ENCODE measurements at places on chromosomes 3 and 15.

GRCh38 chr15:90348456-90348855, 3.6 kb upstream of the ZNF774 start:
- no peak for DNase-seq

GRCh38 chr3:11631820-11632219, 11.9 kb downstream of the VGLL4 start:
- DNase-seq = no peak

- DNase-seq = no peak
Measured at GRCh38 chr15:73056460-73056859, 4.2 kb downstream of the NEO1 start.

DNA sequence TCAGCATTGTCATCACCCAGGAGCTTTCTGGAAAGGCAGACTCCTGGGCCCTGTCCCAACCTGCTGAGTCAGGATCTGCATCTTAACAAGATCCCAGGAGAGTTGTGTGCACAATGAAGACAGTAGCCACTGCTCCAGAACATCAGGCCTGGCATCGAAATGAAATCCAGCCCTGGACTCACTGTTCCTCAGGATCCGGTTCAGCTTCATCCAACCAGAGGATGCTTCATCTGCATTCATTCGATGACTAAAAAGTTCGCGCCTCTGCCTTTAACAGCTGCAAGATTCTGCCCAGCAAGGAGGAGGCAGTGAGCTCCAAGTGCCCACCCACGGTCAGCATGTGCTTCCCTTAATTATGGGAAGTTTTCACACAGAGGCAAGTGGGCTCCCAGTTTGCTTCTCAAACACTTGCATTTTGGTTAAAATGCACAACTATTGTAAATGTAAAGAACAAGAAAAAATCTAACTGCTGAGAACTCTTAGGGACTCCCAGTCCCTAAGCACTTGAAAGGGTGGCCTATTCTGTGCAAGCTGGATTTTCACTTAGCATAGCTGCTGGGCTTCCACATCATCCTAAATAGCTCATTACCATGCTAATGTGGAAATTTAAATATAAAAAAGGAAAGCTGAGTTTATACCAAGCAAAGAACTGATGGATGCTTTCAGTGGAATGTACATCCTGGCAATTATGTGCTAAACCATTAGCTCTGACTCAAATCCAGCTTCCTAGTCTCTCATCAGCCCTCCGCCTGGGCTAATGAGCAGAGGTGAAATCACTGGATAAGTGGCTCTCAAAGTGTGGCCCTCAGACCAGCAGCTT, 25.5 kb upstream of the ESYT3 start:
- no peak for DNase-seq

GRCh38 chr15:31081588-31082250, 19.8 kb downstream of the TRPM1 start:
- DNase-seq = no peak

GRCh38 chr3:152156880-152157279, 111.8 kb upstream of the MBNL1 start:
- DNase-seq = no peak

GRCh38 chr3:126784254-126784653, 80.2 kb downstream of the CHCHD6 start:
- no peak for DNase-seq

DNA sequence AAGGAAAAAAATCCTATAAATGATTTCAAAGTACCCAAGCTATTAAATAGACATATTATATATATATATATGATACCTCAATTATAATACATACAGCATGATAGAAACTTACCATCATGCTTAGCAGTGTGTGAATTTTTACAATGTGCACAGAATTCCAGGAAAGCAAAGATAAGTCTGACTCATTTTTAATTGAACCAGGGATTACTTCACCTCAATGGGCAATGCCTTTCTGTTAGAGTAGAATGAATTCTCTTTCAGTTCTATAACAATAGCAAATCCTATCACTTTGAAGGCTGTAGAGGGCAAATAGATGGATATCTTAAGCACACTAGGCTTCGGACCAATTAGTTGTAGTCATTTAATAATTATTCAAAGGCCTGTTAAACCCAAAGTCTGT, 54.8 kb upstream of the P3H2 start:
- no peak for DNase-seq

DNA sequence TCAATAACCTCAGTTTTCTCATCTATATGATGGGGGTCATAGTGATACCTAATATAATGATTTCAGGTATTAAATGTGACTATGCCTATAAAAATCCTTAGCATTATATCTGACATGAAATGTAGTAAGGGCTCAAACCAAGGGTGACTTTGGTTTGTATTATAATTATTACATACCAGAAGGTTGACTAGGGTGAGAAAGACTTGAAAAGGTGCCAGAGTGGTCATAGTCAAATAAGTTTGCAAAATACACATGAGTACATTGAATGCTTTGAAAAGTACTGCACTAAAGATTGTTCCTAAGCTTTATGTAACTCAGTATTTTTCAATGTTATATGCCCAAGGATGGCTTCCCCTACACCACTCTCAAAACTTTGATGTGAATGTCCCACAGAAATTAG, 297.2 kb downstream of the ARPP21 start:
- no peak for DNase-seq

DNA sequence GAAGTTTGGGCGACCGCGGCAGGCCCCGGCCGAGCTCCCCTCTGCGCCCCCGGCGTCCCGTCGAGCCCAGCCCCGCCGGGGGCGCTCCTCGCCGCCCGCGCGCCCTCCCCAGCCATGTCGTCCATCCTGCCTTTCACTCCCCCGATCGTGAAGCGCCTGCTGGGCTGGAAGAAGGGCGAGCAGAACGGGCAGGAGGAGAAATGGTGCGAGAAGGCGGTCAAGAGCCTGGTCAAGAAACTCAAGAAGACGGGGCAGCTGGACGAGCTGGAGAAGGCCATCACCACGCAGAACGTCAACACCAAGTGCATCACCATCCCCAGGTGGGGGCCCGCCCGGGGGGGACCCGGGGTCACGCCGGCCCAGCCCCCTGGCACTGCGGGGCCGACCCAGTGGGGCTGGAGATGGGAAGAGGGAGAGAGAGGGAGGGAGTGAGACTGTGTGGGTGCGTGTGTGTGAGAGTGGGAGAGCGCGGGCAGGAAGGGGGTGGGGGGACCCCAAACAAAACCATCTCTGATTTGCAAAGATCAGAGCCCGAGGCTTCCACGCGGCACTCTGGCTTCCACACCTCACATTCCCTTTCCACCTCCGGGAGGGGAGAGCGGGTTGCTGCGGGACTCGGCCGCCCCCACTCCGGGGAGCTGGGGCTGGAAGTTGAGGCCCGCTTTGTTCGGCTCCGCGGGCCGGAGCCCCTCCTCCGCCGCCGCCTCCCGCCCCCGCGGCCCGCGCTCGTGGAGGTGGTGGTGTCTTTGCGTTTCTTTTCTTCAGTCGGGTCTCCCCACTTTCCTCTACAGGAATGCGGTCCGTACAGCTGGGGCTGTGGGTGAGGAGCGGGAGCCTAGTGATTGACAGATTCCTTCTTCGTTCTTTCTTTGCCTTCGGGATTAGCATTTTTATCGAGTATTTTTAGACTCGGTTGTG, 898 bp downstream of the SMAD3 start:
- DNase-seq = no peak

DNA sequence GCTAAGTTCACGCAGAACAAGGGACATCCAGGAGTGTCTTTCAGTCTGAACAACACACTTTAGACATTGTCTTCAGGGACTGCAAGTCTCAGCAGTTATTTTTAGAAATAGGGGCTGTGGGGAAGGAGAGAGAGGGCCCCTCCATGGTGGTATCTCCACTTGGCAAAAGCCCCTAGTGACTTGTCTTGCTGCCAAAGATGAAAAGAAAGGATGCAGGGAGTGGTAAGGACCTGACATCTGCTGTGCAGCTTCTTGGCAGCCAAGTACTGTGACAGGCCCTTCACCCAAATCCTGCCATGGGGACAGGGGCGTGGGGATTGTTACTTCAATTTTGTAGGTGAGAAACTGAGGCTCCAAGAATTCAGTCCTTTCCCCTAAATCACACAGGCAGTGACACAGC, 21.0 kb upstream of the SEMA6D start:
- no peak for DNase-seq

DNA sequence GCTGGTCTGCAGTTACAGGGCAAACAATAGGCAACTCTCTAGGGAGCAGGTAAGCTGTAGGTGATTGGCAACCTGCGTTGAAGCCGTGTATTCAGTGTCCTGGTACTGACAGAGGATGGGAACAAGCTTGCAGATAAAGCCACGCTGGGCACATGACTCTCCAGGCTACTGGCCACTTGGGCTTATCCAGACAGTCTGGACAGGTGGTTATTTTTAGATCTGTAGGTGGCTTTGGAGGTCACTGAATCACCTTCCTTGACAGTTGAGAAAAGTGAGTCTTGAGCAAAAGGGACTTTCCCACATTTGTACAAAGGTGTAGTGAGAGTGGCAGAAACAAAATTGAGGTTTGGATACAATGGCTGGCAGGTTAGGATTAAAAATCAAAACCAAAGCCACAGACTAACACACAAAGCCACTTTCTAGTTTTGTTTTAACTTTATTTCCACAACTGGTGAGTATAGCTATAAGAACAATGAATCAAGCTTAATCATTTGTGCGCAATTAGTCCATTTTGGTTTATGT, 22.3 kb upstream of the IL1RAP start:
- peak; percentile 37 for DNase-seq

GRCh38 chr15:83200162-83200561, 7.5 kb downstream of the HDGFL3 start:
- peak; percentile 10 for DNase-seq

- DNase-seq = no peak
Measured at GRCh38 chr3:100159331-100160153, 45.2 kb upstream of the FILIP1L start.

- DNase-seq = no peak
Measured at GRCh38 chr3:183180110-183180783, 17.7 kb upstream of the LAMP3 start.

DNA sequence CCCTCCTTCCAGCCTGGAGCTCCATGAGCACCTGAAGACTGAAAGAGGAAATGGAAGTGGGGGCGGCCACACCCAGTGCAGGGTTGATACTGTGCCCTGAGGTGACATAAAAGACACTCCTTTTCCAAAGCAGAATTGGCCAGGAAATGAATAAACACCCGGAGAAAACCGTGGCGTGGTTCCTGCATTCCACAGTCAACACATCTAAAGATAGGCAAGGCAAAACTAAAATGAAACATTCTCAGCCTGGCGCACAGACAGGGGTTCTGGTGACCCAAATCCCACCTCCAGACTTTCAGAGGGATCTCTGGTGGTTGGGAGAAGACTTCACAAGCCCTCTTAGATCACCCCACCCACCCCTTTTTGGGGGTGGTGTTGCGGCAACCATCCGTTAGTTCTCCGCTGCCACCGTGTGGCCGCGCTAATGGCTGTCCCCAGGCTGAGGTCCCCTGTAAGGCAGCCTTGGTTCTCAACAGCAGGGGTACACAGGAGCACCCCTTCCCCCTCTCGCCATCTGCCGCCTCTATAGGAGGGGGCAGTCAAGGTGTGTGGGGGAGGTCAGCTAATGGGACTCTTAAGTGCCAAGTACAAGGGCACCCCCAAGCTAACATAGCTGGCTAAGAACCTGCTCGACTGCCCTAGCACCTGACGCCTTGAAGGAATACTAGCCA, 2.5 kb upstream of the MST1R start:
- DNase-seq = peak; percentile 30

DNA sequence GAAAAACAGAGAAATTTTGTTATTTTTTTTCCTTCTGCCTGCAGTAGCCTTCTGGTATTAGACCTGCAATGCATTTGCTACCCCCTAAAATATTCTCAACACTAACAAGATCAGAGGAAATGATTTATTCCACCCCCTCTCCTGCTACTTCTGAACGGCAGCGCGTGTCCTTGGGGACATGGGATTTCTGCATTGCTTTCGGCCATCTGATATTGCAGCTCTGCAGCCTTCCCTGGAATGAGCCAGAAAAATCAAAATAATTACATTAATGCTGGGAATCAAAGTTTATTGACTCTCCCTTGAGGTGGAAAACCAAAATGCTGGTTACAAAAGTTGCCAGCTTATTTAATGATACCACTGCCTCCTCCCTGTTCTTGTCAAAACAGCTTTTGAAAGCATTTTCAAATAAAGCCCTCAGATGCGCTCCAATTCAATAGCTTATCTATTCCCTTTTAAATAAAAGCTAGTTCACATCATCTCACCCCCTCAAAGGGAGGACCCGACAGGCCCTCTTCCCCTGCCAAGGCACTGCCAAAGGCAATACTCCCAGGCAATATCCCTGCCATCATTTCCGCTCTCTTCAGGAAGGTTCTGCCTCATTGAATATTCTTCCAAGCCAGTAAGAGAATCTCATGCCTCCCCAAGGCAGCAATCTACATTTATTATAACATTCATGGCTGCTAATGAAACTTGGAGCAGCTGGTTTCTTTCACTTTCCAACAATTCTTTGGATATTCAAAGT, 96.6 kb downstream of the FHIT start:
- no peak for DNase-seq

- DNase-seq = no peak
Measured at GRCh38 chr3:177449360-177450006, 252.2 kb upstream of the TBL1XR1 start.

- DNase-seq = no peak
Measured at GRCh38 chr3:183100376-183100775, 1.1 kb upstream of the MCCC1 start.

- DNase-seq = no peak
Measured at GRCh38 chr3:58560771-58561311, 16.4 kb downstream of the FAM107A start.

DNA sequence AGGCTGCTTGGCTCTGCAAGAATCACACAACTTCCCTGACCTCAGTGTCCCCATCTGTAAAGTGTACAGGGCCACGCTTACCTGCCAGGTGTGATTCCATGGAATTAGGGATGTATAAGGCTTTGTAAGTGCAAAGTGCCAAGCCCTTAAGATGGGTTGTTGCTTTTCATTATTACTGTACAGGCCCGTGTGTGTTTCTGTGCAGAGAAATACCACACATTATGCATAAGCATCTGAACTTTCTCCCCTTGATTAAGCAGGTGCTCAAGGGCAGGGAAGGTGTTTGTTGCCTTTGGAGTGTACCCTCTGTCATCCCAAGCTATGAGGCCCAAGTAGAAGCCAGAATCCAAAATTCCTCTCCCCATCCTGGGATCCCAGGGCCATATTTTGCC, 13.6 kb upstream of the HRH1 start:
- no peak for DNase-seq

- DNase-seq = no peak
Measured at GRCh38 chr3:97822359-97822775, 556 bp downstream of the CRYBG3 start.

GRCh38 chr3:133211856-133212255, 173.7 kb downstream of the TMEM108 start:
- DNase-seq = no peak

DNA sequence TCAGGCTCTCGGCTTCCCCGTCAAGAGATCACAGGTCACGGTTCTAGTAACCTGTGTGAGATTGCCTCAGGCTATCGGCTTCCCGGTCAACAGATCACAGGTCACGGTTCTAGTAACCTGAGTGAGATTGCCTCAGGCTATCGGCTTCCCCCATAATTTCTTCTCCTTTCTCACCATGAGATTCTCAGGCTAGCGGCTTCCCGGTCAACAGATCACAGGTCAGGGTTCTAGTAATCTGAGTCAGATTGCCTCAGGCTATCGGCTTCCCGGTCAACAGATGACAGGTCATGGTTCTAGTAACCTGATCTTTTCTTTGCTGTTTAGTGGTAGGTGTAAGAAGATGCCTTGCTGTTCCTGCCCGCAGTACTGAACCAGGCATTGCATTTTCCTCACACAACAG, 418.2 kb upstream of the ZNF717 start:
- DNase-seq = no peak
